NCI-H1436 treated with DMSO at 0.1 percent for 48 hours (cell line): ENCODE measurements at places on chromosomes 16 and 17.

GRCh38 chr17:78953356-78954350 is 26.1 kb downstream of the LGALS3BP start:
- no peak for DNase-seq

DNA sequence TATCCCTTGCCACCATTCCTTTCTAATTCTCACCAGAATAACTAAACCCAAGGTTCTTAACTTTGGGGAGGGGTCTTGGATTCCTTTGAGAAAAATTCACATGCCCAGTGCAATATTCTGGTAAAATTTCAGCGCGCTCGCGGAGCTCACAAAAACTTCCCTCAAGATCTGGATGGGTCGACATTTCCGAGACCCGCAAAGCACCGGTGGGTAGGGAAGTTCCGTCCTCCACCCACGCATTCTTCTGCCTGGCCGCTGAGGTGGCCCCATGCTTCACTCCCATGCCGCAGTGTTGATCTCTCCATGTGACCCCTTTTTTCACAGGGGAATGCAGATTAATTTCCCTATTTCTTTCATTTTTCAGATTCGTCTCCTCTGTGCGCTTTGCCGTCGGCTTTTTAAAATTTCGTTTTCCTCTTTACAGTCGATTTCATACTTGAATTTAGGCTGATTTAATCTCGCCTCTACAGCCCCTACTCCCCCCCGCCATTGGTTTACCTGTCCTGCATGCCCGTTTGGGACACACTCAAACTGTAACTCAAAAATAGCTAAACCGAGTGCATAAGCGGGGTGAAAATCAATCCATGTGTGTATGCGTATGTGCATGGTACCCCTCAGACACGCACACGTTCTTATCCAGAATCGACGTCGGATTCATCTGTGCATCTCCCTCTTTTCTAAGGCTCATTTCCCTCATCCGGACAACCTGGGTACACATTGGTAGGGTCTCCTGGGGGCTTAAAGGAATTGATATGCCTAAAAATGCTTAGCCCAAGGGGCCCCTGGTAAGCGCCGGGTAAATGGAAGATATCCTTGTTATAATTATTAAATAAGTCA is 1.4 kb upstream of the SP6 start:
- DNase-seq = no peak

- no peak for DNase-seq
Measured at GRCh38 chr17:41939693-41940090, 9.3 kb downstream of the ODAD4 start.

- no peak for DNase-seq
Measured at GRCh38 chr16:75495076-75495674, at the start of gene CHST6. Gene CHST6, minus strand, starts transcription at chr16:75495441. Its CDS starts 15,613 bp downstream, at chr16:75479828.

DNA sequence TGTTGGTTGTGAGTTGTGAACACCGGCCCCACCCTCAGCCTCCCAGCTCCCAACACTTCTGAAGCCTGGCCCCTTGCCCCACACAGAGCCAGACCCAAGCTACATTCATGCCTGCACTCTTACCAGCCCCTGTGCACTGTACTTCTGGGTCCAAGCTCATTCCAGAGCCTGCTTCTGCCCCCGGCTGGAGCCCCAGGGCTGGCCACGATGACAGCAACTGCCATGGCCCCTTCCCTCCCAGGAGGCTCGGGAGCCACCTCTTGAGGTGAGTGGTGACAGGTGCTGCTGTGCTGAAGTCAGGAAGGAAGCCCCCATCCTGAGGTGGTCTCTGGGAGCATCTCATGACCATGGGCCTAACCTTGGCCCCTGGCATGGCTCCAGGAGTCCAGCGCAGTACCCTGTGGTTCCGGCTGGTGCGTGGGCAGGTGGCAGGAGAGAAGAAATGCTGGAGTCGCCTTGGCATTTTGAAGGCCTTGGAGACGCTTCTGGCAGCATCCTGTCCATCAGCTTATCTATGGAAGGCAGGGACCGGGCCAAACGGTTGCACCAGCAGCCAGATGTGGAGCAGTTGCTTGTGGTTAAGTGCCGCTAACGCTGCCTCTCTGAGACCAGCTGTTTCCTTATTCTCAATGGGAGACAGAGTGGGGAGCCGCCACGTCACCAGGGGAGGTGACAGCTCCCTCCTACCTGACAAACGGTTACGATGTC is 3.9 kb upstream of the CDT1 start:
- no peak for DNase-seq

DNA sequence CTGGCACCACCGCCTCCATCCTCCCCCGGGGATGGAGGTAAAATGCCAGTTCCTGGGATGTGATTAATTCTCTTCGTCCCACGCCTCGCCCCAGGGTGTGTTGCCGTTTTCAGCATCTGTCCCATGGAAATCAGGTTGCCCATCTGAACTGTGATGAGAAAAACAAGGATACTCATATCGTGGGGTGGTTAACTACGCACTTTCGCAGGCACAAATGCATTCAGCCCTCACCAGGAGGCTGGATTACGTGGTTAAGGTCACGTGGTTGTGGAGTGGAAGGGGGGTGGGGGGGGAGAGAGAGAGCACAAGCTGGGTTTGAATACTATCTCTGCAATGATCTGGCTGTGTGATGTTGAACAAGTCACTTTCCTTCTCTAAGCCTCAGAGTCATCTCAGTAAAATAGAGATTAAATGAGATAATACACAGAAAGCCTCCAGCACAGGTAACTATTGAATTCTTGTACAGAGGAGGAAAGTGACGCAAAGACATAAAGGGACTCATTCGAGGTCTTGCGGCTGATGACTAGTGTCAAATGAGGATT is 74.7 kb downstream of the BMERB1 start:
- no peak for DNase-seq

GRCh38 chr17:48488548-48489106 is 42.2 kb downstream of the HOXB1 start:
- DNase-seq = no peak

DNA sequence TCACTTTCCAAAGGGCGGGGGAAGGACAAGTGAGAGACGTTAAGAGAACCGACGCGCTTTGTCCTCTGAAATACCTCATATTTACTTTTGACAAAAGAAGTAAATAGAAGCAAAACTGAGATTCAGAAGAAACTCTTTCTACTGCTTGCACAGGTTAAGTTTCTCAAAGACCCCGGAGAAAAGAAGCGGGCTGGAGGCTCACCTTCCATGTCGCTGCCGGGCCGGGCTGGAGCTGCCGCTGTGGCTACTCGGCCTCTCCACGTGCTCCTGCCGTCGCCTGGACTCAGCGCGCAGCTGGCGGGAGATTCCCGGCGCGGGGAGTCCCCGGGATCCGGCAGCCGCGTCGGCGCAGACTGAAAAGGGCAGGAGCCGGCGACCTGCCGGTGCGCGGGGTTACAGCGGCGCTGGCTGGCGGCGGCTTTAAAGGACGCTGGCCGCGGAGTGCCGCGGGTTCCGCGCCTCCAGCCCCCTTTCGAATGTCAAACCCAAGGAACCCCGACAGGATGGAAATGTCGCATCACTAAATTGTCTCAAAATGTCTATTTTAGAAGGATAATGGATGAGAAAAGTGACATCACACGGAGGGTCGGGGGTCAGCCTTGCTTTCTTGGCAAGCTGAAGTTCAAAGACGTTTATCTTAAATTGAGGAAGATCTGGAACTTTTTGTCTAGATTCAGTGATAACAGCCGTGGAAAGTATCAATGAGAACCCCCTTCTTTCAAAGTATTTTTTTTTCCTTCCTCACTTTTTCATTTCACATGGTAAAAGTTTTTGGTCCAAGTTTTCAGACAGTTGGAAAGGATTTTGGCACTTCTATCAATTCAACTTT is at the start of gene IKZF3:
Gene IKZF3 (minus strand): TSS at position 395 of the 829 bp plus-strand sequence. CDS start 186 bp downstream, at position 209.
- DNase-seq = no peak
